Peyer's patch (tissue), 4 donors: ENCODE measurements at places on chromosomes 5 and 9. TPM values are rescaled to one million over a fixed set of nuclear protein-coding genes. Genes with fewer than 3 reads are reported as not detected.
A peak's percentile ranks its signal among the peaks of the same experiment; 100 is the strongest.

DNA sequence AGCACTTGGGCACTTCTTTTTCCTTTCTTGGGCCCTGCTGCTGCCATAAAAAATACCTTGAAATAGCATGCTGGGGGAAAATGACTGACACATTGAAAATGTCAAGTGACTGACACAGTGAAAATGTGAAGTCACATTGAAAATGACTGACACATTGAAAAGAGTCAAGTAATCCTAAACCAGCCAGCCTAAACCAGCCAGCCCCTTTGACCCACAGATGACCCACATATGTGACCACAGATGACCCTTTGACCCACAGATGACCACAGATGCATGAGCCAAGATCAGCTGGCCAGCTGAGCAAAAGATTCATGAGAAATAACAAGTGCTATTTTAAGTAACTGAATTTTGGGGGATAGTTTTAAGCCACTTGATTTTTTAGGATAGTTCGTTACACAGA is 97.8 kb upstream of the SLC28A3 start:
- DNase-seq: no peak

GRCh38 chr5:74357827-74358226 is 282.7 kb downstream of the ENC1 start:
- no peak for DNase-seq

- DNase-seq: peak; percentile 62
These were observed 160.1 kb upstream of the ZNF608 start for GRCh38 chr5:124906339-124907097.

Gene ACTBL2
- not detected for total RNA-seq

GRCh38 chr5:160001457-160001856 is 7.5 kb upstream of the TTC1 start:
- DNase-seq: no peak

DNA sequence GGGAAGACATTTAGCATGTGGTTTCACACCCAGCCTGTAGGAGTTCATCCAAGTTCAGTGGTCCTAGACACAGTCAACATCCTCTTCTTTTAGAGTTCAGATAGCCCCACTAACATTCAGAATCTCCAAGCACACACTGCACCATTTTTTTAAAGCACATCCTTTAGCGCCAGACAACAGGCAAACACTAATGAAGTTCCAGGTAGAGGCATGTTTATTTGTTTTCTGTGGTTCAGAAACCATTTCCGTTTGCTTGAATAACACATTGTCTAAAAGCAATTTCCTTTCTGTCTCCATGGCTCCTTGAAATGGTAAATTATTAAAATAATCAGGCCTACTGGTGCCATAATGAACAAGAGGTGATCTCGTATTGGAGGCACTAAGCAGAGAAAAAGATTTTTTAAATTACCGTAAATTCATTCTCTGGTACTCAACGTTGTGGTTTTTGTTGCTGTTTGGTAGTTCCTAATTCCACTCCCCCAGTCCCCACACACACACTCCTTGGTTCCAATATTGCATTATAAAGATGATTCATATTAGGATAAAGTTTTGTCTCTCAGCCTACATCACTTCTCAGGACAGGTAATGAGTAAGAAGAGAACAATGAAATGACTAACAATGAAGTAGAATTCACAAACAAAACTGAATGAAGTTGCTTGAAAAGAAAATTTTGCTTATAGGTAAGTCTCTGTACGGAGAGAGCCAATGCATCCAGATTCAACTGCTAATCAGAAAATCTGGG is 153.1 kb downstream of the PCSK1 start:
- no peak for DNase-seq

DNA sequence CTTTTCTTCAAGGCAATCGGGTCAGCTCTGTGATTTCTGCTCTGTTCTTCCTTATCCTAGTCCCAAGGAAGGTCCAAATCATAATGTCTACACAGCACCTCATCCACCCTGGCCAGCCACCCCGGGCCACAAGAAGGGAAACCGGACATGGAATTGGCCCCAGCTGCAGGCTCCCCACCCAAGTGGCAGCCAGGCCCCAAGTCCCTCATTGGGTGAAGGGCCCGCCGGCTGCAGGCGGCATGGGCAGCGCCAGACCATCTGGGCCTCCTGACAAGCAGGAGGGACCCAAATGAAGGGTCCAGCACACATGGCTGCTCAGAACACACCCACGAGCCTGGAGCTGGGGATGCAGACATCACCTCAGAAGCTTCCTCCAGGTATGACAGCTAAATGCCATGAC is 33.7 kb downstream of the BICD2 start:
- no peak for DNase-seq

DNA sequence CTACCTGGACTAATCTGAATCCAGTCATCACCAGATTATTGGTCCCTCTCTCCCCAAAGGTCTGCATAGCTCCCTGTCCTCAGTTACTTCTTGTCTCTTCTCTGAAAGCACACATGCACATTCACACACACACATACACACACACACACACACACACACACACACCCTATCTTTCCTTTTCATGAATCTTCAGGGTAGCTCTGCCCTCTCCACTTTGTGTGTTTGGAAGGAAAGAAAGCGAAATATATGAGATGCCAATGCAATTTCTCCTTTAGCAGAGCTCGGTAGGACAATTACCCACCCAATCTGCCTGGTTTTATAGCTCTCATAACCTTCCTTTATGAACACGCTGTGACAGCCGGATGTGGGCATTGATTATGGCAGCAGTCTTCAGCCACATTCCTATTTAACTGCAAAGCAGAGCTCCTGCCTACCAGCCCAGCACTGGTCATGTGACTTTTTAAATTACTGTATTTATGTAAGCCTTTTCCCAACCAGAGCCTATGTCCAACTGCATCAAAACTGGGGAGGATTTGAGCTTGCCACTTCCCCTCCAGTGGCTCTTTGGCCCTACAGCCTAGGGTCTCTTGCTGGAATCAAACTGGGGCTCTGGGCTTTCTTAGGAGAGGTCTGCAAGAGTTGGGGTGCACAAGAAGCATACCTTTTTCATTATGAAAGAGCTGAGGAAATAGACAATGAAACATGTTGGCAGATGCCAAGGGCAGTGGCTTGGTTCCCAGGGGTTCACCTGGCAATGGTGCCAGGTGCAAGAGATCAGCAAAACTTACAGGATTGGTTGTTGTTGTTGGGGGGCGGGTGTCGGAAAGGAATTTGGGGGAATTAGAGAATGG is 20.8 kb upstream of the MATR3 start:
- no peak for DNase-seq

- no peak for DNase-seq
These were observed 4.0 kb downstream of the KLF4 start for GRCh38 chr9:107485458-107486043.

GRCh38 chr9:77957652-77958051 is 74.0 kb downstream of the GNAQ start:
- DNase-seq: no peak

Gene ZNF618
- total RNA-seq: 3.7 TPM

DNA sequence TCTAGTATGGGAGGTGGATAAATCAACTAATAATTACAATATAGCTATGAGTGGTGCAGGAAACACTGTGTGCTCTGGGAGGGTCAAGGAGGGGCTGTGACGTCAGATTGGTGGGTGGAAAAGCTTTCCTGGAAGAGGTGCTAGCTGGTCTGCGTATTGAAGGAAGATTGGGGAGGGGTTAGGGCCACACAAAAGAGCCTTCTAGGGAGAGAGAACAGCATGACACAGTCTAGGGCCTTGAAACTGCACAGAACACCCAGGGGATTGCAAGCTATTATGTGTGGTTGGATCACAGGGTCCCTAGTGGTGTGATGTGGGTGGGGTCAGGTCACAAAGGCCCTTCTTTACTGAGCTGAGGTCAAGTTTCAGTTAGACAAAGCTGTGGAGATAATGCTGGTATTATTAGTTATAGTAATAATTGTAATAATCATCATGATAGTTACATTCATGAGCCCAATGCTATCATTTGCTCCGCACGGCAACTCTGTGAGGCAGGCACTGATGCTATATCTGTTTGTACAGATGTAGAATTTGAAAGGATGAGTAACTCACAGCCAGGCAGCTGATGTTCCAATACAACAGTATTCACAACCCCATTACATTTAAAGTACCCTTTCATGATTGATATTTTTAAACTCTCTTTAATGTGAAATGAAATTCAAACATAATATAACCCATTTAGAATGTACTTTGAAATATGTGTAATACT is 197.4 kb upstream of the IL12B start:
- DNase-seq: no peak

- no peak for DNase-seq
These were observed 2.6 kb downstream of the UBTD2 start for GRCh38 chr5:172280929-172281328.

DNA sequence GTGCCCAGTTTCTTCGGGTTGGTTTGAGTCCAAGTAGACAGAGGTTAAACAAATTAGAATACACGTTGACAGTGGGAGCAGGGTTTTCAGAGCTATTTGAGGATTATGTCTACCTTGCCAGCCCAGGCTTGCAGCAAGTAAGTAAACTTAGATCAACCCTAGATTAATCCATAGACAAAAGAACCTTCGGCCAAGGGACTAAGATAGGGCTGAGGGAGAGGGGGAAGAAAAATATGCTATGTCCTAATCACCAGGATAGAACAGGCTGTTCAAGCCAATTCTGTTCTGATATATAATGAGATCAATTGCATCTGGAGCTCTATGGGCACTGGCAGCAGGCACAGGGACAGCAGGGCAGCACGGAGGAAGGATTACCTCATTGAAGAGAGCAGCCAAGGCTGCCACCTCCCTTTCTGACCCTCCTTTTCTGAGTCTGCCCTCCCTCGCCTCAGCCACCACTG is 377.7 kb downstream of the PIK3R1 start:
- no peak for DNase-seq
